ENCODE measurements at places on chromosomes 16 and 17.
A peak's percentile ranks its signal among the peaks of the same experiment; 100 is the strongest.

GRCh38 chr17:80695979-80696378, 151.3 kb downstream of the RPTOR start:
- no peak for DNase-seq

GRCh38 chr17:82860606-82861392, 21.0 kb upstream of the ZNF750 start:
- DNase-seq: no peak

- no peak for DNase-seq
Observed at GRCh38 chr17:73007407-73007806, 85.1 kb downstream of the SLC39A11 start.

GRCh38 chr17:21482189-21482865, 106.2 kb downstream of the KCNJ12 start:
- DNase-seq: no peak

GRCh38 chr17:70040336-70040735, 34.7 kb upstream of the KCNJ16 start:
- DNase-seq: peak; percentile 41

- DNase-seq: no peak
Observed at GRCh38 chr16:62167551-62167950, 131.3 kb upstream of the CDH8 start.

DNA sequence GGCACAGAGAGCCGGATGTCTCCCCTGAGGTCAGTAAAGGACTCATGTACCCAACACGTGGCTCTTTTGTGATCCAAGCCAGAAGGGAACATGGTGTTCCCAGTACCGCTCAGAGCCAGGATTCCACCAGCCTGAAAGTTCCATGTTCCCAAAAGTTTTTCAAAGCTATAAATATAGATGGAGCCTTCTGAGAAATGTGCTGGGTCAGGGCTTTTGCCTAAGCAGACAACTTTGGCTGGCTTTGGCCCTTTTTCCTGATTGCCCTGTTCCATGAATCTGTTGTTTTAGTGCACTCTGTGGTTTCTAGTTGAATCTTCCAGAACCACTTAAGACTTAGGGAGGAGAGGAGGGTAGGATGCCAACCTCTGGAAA, 128.5 kb upstream of the HS3ST2 start:
- no peak for DNase-seq

DNA sequence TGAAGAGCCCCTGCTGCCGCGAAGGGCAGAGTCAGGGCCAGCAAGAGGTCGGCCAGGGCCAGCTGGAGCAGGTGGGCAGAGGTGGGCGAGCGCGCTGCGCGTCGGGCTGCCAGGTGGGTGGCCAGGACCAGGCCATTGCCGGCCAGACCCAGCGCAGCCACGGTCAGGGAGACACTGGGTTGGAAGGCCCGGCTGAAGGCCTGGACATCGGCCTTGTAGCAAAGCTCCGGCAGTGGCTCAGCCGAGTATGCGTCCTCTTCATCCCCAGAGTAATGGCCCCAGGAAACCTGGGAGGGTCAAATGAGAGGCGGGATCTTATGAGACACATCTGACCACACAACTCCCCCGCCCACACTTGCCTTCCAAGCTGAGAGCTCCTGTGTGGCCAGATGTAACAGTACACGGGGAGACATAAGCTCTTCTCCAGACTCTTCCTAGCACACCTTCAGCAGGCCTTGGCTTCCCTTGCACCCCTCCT, 1.3 kb downstream of the CCR10 start:
- no peak for DNase-seq

DNA sequence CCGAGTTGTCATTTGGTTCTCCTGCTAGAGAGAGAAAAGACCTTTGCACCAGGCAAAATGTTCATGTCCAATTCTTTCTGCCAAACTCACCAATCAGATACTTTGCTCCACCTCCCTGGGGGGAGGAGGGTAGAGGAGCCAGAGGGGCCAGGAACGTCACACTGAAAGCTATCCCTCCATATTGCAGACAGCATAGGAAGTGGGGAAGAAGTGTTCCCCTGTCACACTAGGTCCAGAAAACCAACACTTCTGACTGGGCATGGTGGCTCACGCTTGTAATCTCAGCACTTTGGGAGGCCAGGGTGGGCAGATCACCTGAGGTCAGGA, 9.5 kb downstream of the HSD17B2 start:
- DNase-seq: no peak

DNA sequence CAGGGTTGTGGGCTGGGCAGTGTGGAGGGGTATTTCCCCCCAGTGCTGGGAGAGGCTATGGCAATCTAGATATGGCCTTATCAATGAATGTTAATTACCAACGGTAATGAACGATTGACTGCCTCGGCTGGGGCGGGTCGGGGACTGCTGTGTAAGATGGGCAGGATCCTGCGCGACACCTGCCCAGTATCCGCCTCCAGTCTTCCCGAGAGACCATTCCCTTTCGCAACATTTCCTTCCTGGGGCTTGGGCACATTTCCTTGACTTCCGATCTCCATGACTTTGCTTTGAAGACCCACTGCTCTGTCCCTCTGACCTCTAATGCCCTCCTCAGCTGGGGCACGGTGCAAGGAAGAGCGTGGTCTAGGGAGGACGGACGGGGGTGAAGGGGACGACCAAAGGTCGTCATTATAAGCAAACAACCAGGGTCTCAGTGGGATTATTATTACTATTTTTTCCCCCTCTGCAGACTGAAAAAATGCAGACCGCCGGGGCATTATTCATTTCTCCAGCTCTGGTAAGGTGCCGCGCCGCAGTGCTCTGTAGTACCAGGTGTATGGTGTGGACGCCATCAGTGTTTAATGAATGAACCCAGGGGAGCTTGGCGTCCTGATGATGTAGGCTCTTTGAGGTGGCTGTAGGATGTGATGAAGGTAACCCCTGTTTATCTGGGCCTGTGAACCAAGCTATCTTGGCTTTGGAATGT, 506 bp downstream of the ATP5MC1 start:
- no peak for DNase-seq

- no peak for DNase-seq
Observed at GRCh38 chr17:46167826-46168569, 25.2 kb downstream of the KANSL1 start.

DNA sequence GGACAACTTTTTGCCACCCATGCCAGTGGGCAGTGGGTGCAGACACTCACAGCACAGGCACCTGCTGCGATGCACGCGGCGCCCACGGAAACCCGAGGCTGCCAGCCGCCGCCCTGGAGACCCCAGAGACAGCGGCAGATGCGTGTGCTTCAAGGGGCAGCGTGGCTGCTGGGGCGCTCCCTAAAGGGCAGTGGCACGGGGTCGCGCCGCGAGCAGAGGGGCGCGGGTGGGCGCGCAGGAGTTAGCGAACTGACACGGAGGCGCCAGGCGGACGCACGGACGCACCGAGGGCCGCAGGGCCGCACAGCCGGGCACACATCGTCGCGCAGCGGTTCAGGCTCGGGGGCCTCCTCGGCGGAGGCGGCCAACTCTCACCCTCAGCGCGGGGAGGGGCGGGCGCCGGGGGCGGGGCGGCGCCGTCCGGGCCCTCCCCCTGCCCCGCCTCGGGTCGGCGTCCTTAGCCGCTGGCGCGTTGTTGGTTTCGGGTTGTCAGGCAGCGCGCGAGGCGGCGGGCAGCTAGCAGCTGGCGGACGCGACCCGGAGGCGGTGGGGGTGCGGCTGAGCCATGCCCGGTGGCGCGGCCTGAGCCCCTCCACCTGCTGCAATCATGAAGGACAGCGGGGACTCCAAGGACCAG, at the start of gene KIF19:
KIF19 (plus strand) TSS at position 484 of the 637 bp plus-strand sequence; CDS start at position 608, 124 bp downstream.
- DNase-seq: peak; percentile 41

GRCh38 chr17:151004-151403, 13.6 kb downstream of the SCGB1C2 start:
- DNase-seq: no peak

DNA sequence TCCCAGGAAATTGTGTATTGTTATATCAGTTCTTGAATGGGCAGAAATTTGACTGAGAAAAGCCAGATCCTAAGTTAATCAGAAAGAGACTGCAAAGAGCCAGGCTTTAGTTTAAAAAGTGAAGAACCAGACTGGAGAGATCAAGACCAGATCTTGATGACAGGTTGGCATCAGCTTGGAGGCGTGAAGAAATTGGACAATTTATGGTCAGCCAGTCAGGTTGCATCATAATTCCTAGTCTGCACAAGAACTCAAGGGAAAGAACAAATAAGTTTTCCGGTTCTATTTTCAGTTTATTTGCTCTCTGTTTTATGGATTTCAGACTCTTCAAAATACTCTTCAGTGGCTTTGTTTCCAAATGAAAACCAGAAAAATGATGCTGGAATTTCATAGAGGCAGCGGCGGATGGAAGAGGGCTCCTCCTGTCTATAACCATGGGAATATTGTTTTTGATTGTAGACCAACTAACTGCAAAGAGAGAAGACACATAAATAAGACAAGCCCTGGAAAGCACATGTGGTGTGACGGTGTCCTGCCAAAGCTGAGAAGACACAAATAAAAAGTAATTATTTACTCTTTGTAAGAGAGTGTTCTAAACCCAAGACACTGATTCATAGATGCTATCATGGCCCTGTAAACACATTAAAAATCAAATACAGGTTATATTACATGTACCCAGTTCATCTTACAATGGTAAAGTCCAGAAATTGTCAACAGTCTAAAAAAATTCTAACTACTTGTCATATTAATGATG, 91.7 kb downstream of the PCTP start:
- DNase-seq: no peak

DNA sequence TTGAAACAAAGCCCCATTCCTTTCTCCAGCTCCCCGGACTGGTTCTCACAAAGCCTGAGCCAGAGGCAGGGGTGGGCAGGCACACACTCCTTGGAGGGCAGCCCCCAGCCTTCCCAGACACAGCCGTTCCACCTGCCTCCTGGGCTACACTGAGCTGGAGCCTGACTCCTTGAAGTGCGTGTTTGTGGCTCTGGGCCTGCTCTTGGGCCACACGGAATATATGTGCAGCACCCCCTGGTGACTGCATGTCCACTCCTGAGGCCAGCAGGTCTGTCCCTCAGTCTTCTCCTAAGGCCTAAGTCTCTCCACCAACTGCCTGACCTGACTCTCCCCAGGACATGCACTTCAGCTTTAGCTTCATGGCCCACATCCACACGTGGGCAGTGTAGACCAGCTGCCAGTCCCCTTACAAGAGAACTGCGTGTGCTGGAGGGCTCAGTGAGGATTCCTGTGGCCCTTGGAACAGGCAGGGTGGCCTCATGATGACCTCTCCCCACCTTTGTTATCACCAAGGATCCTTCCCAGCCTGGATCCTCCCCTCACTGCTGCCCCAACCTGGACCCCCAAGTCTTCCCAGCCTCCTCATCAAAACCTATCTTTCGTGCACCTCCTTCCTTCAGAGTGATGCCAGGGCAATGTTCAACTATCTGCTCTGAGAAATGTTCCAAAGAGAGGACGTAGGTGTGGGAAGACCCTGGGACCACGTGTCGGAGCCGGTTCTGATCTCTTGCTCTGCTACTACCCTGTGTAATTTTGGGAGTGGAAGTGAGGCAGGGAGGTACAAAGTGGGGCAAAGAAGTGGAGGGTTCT, 12.4 kb upstream of the SLC6A2 start:
- no peak for DNase-seq

DNA sequence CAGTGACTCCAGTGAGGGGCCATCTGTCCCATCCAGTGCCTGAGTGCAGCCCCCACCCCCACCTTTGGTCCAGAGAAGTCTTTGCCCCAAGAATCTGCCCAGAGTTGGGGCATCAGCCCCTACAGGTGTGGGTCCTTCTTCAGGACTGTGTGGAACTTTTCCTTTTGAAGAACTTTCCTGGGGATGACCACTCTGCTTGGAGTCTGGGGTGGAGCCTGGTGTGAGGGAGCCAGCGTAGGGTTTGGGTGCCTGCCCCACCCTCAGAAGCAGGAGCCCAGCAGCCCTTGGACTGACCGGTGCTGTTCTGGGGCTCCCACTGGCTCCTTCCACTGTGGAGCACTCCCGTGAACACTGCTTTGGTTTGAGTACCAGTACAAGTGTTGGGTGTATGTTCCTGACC, 19.3 kb downstream of the MPRIP start:
- no peak for DNase-seq

GRCh38 chr16:13866073-13866472, 53.9 kb upstream of the ERCC4 start:
- DNase-seq: peak; percentile 61

DNA sequence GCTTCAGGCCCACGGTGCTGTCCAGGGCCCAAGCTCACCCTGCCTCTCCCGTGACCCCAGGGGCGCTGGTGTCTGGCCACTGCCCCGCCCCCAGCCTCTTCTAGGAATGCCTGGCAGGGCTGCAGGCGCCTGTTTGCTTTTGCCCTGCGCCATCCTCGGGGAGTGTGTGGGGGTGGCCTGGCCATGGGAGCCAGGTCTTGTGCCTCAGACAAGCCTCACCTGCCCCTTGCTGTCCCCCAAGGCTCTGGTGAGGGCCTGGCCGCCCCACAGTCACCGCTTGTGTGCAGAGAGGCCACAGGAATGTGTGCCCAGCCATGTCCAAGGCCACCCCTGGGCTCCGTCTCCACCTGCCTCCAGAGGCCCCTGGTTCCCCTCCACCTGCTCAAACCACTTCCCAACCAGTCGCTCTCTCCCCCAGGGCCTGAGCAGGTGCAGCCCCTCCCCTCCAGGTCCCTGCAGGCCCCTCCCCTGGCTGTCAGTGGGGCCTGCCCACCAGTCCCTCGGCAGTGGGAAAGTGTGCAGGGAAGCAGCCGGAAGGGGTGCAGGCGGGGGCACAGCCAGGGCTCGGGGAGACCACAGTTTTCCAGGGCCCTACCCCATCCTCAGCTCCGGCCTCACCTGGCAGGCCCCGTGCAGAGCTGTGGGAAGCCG, 841 bp upstream of the IGFALS start:
- DNase-seq: no peak

DNA sequence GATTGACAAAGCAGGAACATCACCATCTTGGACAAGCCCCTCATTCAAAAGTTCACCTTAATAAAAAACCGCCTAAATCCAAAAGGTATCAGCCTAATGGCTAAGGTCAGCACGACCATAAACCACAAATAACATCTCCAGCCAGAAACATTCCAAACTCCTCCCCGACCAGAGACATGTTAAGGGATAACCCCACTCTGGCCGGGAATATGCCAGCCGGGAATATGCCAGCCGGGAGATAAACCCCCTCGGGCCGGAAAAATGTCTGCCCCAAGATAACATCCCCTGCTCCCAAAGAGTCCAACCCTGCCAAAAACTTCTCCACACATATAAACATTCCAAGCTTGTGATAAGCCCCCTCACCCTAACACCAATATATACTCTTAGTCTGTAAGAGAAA, 1.4 kb downstream of the DHX33 start:
- peak; percentile 16 for DNase-seq

- DNase-seq: peak; percentile 26
Observed at GRCh38 chr16:48535831-48536613, 74.0 kb downstream of the N4BP1 start.

GRCh38 chr17:55580596-55581133, 69.4 kb upstream of the SMIM36 start:
- no peak for DNase-seq

- no peak for DNase-seq
Observed at GRCh38 chr17:77391668-77392375, 251.1 kb downstream of the SEC14L1 start.

GRCh38 chr16:66578651-66579531, at the start of gene CMTM2:
Gene CMTM2 (plus strand): TSS chr16:66579463. CDS start chr16:66579608, 145 bp downstream.
- DNase-seq: no peak

- no peak for DNase-seq
Observed at GRCh38 chr16:55256412-55257016, 67.5 kb upstream of the IRX6 start.

- DNase-seq: no peak
Observed at GRCh38 chr17:33751702-33752065, 458.6 kb upstream of the ASIC2 start.

Measured in RWPE1 (cell line).